Effector CD4-positive, alpha-beta T cell (primary cell): ENCODE measurements at places on chromosomes 16 and 17.

GRCh38 chr17:58308985-58309917 is 19.3 kb downstream of the TSPOAP1 start:
- DNase-seq, result no peak

- DNase-seq, result no peak
Observed at GRCh38 chr17:46847204-46848191, 3.9 kb upstream of the WNT9B start.

DNA sequence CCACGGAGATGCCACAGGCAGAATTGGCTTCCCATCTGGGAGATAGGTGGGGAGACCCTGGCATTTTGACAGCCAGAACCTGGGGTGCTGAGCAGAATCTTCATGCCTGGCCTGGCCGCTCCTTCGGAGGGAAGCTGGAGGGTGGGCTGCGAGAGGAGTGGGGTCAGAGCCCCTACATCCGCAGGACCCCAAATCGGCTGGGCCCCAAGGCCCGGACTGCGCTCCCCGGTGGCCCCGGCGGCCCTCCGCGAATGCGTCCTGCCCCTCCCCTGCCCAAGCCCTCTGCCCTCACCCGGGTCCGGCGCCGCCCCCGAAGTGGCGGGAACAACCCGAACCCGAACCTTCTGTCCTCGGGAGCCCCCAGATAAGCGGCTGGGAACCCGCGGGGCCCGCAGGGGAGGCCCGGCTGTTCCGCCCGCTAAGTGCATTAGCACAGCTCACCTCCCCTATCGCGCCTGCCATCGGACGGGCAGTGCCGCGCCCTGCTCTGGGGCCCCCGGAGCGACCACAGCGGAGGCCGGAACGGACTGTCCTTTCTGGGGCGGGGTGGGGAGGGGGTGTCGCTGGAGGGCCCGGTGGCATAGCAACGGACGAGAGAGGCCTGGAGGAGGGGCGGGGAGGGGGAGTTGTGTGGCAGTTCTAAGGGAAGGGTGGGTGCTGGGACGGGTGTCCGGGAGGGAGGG is 850 bp upstream of the PNMT start:
- no peak for DNase-seq

DNA sequence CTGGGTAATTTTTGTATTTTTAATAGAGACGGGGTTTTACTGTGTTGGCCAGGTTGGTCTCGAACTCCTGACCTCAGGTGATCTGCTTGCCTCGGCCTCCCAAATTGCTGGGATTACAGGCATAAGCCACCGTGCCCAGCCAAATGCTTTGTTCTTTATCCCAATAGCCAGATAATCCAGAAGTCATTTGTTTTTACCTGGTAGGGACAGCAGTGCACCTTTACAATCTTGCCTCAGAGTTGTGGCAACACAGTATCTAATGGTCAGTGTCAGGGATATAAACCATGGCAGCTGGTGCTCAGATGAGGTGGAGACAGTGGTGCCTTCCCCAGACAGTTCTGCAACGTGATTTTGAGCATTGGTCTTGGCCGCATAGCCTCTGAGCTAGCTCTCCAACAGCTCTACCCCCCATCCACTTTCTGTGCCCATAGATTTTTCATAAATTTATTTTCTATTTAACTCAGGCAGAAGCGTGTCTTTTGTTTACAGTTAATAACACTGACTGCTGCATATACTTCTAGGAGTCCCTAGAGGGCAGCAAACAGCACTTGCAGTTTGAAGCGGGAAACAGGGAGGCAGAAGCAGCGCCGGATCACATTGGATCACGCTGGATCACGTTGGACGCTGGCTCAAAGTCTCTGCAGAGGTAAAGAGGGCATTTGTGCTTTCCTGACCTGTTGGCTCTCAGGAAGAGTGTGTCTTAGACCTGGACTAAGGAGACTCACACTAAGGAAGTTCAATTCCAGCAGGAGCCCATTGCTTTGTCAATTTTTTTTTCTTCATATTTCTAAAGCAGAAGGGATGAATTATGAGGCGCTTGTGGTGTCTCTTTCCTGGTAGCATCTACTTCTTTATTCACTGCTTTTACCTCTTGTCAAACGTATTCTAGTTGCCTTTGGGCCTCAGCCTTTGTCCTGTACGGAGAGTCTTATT is 5.1 kb upstream of the GGT6 start:
- DNase-seq, result peak; percentile 39

DNA sequence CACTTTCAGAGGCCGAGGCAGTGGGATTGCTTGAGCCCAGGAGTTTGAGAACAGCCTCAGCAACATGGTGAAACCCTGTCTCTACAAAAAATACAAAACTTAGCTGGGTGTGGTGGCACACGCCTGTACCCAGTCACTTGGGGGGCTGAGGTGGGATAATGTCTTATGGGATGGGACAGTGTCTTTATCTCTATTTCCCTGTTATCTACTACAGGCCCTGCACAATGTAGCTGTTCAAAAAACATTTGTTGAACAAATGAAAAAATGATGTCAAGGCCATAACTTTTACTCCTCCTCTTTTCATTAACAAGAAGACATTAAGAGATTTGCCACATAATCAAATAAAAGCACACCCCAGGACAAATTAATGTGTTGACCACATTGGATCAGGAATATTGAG is 13.8 kb downstream of the TUBG1 start:
- DNase-seq, result no peak

- DNase-seq, result no peak
Observed at GRCh38 chr16:2058420-2058819, 10.6 kb downstream of the TSC2 start.

DNA sequence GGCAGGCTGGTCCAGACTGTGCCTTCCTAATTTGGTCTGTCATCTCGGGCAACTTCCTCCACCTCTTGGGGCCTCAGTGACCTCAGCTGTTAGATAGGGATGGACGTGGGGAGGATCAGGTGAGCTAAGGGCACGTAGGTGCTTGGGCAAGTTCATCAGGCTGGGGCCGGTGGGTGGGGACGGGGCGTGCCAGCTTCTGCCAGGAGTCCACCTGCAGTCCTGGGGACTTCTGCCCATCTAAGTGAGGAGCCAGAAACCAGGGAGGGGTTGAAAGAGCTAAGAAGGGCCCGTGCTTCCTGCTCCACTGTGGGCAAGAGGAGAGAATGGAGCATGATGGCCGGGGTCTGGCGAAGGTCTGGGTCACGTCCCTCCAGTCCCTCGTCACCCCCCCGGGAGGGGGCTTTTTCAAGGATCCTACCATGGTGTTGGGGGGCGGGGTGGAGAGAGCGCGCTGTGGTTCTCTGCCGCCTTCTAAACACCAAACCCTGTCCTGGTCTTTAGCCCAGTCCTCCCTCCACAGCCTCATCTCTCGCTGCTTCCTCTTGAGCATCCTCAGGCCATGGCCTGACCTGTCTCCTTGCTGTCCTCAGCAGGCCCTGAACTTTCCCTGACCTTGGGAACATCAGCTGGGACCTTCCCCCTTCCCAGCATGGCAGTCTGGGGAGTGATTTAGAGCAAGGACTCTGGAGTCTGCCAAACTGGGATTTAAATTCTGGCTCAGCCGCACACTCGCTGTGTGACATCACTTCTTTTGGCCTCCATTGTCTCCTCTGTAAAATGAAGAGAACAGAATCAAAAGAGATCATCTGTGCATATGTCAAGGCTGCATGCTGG is 21.6 kb downstream of the SPNS2 start:
- no peak for DNase-seq

DNA sequence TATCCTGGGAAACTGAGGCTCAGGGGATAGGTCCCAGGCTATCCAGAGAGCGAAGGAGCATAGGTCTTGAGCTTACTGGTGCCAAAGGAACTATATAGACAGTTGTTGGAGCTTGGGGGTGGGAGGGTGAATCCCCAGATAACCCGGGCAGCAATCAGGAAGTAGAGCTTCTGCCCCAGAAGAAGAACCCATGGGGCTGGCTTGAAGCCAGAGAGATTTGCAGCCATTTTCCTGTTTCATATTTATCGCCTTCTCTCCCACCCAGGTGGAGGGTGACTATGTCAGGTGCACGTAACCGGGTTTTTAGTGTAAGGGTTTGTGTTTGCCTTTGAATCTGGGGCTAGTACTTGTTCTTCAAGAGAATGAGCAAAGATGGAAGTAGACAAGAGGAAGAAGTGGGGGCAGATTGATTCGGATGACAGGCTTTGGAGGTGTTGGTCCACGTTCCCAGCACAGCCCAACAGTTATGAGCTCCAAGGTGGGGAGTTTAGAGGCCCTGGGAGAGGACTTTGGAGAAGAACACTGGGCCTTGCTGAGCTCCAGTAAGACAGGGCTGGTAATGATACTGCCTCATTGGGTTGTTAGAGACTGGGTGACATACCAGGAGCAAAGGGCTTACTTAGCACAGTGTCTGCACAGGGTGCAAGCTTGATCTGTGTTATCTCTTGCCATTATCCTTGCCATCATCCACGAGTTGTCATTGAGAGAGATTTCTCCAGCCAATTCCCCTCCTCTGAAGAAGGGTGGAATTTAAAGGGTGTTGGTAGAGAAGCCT is 145.6 kb downstream of the CCDC182 start:
- DNase-seq, result no peak
